ENCODE measurements at places on chromosomes 11 and 22.

- peak; percentile 80 for DNase-seq
Measured at GRCh38 chr11:85947431-85948272, 92.5 kb downstream of the CCDC83 start.

DNA sequence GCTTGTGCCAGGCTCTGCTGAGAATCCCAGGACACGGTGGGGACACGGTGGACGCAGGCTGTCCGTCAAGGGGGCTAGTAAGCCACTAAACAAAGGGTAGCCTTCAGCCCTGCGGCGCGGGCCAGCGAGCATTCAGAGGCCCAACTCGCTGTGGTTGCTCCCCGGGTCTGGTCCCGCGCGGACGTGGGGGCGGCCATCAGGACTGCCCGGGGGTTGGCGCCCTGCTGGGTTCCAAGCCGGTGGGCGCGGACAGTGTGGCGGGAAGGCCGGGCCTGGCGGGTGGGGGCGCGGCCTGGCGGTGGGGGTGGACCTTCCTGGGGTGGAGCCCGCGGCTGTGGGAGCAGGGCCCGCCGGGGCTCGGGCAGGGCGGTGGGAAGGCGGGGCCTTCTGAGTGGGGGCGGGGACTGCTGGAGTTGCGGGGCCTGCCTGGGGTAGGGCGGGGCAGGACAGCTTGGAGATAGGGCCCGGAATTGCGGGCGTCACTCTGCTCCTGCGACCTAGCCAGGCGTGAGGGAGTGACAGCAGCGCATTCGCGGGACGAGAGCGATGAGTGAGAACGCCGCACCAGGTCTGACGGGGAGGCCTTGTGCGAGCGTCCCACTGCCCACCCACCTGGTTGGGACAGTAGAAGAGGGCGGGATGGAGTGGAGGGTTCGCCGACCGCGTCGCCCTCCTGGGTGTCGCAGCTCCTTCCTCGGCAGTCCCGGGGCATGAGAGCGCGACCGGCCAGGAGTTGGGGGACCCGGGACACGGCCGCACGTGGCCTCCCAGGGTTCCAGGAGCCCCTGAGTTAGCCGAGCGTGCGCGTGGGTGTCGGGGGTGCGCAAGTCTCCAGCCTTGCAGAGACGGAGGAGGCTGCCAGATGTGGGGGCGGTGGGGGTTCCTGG lies at the start of gene SERHL2:
TSS of gene SERHL2 (plus strand) at position 482 of the 887 bp plus-strand sequence. CDS start at position 547, 65 bp downstream.
- DNase-seq = peak; percentile 56

DNA sequence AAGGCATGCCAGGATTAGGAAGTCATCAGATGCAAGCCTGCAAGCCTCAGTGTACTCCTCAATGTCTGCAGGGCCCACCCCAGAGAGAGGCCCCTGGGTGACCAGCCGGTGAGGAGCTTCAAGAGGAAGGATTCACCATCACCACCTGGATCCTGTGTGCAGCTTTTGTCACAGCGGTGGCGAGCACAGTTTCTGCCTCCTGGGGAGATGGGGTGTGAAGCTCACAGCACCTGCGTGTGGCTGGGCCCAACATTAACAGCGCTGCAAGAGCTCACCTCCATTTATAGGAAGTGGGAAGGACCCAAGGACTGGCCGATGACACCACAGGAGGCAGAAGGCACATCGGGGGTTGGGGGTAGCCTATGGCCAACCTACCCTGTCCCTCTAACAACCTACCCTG lies 235.3 kb downstream of the CTTN start:
- no peak for DNase-seq

- no peak for DNase-seq
Measured at GRCh38 chr11:114230031-114230704, 66.0 kb upstream of the NNMT start.

DNA sequence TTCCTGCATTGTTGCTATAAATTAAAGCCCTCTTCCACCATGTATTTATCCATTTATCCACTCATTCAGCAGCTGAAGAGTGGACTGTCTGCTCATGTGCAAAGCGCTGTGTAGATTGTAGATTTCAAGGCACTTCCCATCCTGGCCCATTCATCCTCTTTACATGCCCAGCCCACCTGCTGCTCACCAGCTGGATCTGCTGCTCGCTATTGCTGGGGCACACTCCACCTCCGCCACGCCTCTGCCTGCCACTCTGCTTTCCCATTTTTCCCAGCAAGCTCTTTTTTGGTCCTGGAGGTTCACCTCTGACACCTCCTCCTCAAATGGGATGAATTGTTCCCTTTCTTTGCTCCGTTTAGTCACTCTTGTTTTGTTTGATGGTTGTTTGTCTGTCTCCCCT lies 48.3 kb downstream of the CEP164 start:
- DNase-seq = no peak

- peak; percentile 36 for DNase-seq
Measured at GRCh38 chr11:28400331-28401100, 292.3 kb downstream of the METTL15 start.

DNA sequence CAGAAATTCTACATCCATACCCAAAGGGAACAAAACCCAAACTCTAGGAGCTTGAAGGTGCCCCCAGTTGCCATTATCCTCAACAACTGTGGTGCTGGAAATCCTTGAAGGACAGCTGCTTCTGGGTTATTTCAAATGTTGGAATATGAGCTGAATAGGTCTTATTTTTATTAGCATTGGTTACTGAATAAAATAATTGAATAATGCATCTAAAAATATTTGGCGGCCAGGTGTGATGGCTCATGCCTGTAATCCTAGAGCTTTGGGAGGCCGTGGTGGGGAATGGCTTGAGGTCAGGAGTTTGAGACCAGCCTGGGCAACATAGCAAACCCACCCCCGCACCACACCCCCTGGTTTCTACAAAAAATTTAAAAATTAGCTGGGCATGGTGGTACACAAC lies 10.9 kb downstream of the PAMR1 start:
- DNase-seq = no peak

- no peak for DNase-seq
Measured at GRCh38 chr11:16825968-16826367, 87.5 kb downstream of the C11orf58 start.

- no peak for DNase-seq
Measured at GRCh38 chr11:27186580-27186979, 146.0 kb downstream of the BBOX1 start.

DNA sequence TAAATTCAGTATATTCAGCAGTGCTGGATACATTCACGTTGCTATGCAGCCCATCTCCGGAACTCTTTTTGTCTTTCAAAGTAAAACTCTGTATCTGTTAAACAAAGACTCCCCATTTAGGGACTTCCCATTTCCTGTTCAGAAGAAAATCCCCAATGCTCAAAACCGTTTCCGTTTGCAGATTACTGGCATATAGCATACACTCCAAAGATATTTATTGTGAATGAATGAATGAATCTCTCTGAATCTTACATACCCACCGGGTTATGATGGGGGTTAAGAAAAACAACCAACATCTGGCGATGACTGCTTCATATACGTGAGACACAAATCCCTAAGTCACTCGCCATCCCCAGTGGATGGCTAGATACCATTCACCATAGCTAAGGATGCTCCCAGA lies 1.6 kb downstream of the THY1 start:
- DNase-seq = no peak

DNA sequence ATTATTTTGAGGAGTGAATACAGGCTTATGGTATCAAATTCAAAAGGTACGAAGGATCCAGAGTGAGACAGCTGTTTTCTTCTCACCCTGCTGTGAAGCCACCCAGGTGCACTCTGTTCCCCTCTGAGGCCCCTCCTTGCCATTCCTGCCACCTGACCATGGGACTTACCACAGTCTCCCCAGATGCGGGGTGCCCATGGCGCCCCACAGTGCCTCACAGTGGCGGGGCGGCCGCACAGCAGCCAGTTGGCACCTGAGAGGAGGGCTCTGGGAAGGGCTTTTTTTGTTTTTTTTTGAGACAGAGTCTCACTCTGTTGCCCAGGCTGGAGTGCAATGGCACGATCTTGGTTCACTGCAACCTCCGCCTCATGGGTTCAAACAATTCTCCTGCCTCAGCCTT lies 151.7 kb downstream of the CEP164 start:
- DNase-seq = no peak

- DNase-seq = peak; percentile 89
Measured at GRCh38 chr11:8768625-8769333, 86.2 kb downstream of the RPL27A start.

- DNase-seq = no peak
Measured at GRCh38 chr11:62153087-62153395, 29.2 kb downstream of the INCENP start.

- peak; percentile 67 for DNase-seq
Measured at GRCh38 chr11:34051349-34052035, at the start of gene CAPRIN1. Gene CAPRIN1, plus strand, starts transcription at chr11:34051731. Its CDS starts 690 bp downstream, at chr11:34052421.

- DNase-seq = no peak
Measured at GRCh38 chr11:57787006-57787604, 25.5 kb downstream of the CTNND1 start.

GRCh38 chr11:132957881-132958280 lies 574.4 kb downstream of the OPCML start:
- no peak for DNase-seq

DNA sequence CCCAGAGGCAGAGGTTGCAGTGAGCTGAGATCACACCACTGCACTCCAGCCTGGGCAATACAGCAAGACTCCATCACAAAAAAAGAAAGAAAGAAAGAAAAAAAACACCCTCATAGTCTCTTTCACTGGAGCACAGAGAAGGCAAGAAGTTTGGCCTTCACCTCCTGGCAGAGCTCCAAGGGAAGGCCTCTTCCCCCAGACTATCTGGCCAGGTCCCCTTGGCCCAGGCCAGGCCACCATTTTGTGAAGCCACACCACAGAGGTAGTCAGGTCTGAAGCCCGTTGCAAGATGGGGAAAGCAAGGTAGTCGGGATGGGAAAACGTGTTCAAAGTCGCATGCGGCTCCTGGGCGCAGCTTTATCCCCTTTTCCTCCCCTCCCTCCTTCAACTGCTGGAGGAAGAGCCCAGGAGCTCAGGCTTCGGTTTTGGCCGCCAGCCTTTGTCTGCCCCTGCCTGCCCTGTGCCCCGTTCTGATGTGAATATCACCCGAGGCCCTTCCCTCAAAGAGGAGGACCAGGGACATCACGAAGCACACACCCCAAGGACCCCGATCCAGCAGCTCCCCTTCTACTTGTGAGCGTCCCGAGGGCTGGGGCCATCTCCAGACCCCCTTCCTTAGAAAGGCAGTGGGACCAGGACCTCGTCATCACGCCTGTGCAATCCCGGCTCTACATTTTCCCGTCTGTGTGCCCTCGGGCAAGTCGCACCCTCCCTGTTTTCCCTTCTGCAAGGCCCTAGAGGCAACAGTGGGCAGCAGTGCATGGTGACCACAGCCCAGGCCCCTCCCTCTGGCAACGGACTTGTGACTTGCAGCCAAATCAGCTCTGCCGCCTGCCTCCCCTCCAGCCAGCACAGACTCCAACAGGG lies 17.7 kb downstream of the CABP7 start:
- DNase-seq = no peak

DNA sequence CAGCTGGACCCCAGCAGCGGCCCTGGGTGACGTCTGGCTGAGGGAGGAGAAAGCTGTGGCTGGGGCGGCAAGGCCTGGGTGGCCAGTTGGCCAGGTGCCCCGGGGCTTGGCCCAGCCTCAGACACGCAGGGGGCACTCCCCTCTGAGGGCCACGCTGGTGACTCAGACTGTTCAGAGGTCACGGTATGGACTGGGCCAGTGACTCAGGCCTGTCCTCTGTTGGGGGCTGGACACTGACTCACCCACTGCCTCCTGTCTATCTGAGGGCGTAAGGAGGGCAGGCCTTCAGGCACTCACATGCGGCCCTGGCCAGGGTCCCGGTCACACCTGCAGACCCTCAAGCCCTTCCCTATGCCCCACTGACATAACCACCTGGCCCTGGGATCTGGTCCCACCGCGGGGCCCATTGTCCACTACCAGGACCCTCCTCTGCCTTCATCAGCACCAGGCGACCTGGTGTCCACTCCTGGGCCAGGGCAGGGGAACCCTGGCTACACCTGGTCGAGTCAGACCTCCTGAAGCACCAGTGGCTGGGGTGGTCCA lies 3.7 kb upstream of the MUC5AC start:
- DNase-seq = peak; percentile 86

DNA sequence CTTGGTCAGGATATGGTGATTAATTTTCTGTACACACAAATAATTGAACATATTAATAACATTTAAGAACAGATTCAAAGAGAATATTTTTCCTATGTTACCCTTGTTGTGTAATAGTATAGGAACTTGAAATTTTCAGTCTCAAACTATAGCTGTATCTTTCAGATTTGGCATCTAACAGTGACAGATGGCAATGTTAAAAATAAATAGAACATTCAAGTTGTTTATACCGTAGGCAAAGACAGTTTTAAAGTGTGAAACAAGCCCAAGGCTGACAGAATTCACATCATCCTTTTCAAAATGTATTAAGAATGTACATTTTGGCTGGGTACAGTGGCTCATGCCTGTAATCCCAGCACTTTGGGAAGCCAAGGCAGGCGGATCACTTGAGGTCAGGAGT lies 92.6 kb upstream of the TP53AIP1 start:
- no peak for DNase-seq

DNA sequence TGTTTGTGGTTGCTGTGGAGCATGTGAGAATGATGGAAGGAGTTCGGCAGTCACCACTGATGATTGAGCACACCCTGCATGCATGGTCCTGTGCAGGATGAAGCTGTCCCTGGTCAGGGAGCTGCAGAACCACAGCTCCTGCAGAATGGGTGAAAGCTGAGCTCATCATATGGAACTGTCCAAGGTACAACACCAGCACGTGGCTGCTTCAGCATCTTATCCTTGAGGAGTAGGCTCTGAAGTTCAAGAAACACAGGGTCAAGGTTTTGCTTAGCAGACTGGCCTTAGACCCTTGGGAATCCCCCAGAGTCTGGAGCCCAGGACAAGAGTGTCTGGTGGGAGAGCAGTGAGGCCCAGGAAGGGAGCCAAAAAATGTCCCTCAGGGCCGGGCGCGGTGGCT lies 182.4 kb upstream of the LARGE1 start:
- DNase-seq = no peak

DNA sequence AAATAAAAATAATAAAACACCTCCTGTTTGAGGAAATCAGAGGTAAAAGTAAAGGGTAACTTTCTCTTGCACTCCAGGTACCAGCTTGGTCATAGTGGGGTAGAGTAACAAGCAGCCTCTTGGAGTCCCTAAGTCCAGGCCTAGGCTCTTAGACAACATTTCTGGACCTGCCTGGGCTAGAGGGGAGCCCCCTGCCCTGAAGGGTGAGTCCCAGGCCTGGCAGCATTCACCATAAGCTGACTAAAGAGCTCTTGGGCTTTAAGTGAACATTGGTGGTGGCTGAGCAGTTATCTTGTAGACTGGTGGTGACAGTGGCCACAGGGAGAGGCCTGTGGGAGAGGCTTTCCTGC lies 18.6 kb upstream of the OR56A3 start:
- DNase-seq = no peak

- no peak for DNase-seq
Measured at GRCh38 chr11:801097-801780, 3.2 kb upstream of the SLC25A22 start.

DNA sequence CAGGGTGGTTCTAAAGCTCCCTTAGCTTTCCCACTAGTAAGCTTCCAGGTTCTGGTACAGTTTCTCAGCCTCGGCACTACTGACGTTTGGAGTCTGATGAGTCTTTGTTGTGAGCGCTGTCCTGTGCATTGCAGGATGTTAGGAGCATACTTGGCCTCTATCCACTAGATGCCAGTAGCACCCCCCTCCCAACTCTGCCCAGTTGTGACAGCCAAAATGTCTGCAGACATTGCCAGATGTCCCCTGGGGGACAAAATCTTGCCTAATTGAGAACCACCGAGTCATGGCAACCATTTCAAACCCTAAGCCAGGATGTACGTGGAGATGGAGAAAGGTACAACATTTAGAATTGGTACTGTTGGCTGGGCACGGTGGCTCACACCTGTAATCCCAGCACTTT lies 68.7 kb downstream of the PTPRJ start:
- no peak for DNase-seq

GRCh38 chr11:79196950-79197349 lies 243.9 kb downstream of the TENM4 start:
- no peak for DNase-seq

Data from AG09319 (cell line).